ENCODE measurements at places on chromosomes 5 and 9. TPM values are rescaled to one million over a fixed set of nuclear protein-coding genes. Genes with fewer than 3 reads are reported as not detected.

DNA sequence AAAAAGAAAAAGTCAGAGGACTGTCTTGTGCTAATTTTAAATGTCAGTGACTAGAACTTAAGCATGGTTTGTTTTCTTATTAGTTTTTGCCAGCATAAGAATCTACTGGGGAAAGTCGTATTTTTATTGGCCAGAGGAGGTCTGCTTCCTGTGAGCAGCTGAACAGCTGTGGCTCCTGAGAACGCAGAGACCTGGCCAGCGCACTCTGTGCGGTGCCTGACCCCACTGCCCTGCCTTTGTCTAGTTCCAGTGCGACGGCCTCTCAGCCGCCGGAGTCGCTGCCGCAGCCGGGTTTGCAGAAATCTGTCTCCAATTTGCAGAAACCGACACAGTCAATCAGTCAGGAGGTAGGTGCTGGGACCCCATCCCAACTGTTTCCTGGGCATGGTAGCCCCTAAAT lies 42.5 kb downstream of the PRRC2B start:
- no peaks in the 10 kb centered on the region for H3K4me1 ChIP-seq
- H3K36me3 ChIP-seq = no peaks in the 10 kb centered on the region
- ATAC-seq = no peak
- no peak overlapping the region for H3K4me3 ChIP-seq

DNA sequence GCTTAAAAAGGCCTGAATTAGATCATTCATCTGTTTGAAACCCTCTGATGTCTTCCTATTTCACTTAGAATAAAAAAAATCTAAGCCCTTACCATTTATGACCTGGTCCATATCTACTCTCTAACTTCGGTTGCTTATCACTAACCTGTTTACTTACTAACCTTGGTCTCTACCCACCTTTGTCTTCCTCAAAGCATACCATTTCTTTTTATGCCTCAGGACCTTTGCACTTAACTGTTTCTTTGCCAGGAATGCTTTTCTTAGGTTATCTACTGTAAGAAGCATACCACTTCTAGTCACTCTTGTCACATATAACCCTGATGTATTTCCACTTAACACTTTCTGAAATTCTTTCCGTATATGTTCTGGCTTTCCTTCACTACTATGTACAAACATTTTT lies 67.0 kb downstream of the UHRF2 start:
- H3K27me3 ChIP-seq = no peaks in the 10 kb centered on the region
- H3K4me3 ChIP-seq = no peak overlapping the region
- no peaks in the 10 kb centered on the region for H3K4me1 ChIP-seq
- no peak overlapping the region for H3K27ac ChIP-seq

DNA sequence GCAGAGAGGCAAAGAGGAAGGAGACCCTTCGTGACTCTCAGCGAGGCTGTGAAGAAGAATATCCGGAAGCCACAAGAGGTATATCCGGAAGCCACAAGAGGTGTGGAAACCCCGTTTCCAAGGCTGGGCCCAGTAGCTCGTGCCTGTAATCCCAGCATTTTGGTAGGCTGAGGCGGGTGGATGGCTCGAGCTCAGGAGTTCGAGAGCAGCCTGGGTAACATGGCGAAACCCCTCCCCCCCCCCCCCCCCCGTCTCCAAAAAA lies 612 bp upstream of the BBLN start:
- H3K27ac ChIP-seq = no peak overlapping the region
- ATAC-seq = no peak
- H3K36me3 ChIP-seq = no peaks in the 10 kb centered on the region
- H3K4me1 ChIP-seq = peaks cover 30% of the 10 kb centered on the region
- no peaks in the 10 kb centered on the region for H3K27me3 ChIP-seq

DNA sequence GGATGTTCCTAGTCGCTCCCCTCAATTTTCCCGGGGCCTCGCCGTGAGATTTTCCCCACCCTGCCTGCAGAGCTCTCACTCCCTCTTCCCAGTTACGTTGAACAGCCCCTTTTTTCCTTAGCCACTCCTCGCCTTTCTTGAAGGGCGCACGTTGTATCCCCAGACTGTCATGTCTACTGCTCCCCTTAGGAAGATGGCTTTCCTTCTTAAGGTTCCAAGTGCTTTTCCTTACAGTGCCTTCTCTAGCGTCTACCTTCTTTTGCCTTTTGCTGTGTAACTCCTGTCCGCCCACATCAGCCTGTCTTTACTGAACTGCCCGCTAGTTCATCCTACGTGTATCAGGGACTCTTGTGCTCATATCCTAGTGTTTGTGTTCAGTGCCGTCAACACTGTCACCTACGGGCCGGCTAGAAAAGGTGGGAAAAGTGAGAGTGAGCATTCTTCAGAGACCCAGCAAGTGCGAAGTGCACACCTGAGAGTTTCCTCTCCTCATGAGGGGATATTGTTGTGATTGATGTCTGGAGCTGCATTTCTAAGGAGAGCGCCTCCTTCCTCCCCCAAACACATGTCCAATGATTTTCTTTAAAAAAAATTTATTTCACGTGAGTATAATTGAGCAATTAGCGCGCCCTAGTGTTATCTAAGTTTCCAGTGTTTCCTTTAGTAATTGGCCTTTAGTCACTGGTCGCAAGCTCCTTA lies 764 bp downstream of the CAMLG start:
- no peaks in the 10 kb centered on the region for H3K4me1 ChIP-seq
- no peaks in the 10 kb centered on the region for H3K36me3 ChIP-seq
- H3K4me3 ChIP-seq = peak overlapping the region; percentile 66
- no peaks in the 10 kb centered on the region for H3K27me3 ChIP-seq
- ATAC-seq = no peak

The LHX3 gene
- total RNA-seq = not detected

The ZNF454 gene
- 5.1 TPM for total RNA-seq

The NMUR2 gene
- total RNA-seq = not detected

The PCDHGB2 gene
- total RNA-seq = 3.9 TPM

The JAKMIP2 gene
- 0.62 TPM for total RNA-seq

The VCP gene
- total RNA-seq = 162 TPM

The APC gene
- total RNA-seq = 77.3 TPM
